Right lung (tissue), 10 donors: ENCODE measurements at places on chromosomes 3 and 15. TPM values are rescaled to one million over a fixed set of nuclear protein-coding genes. Genes with fewer than 3 reads are reported as not detected.

The MST1 gene
- 40.5 TPM for polyA plus RNA-seq

The CPN2 gene
- polyA plus RNA-seq, result not detected

The WNT5A gene
- 32.6 TPM for polyA plus RNA-seq

The FBXL22 gene
- 1.8 TPM for polyA plus RNA-seq

The PPP2R3A gene
- polyA plus RNA-seq, result 14.4 TPM

The GABRR3 gene
- not detected for polyA plus RNA-seq

The MASP1 gene
- 5.8 TPM for polyA plus RNA-seq

The GRK7 gene
- 0.17 TPM for polyA plus RNA-seq

The TPRG1 gene
- polyA plus RNA-seq, result 0.66 TPM

The CCK gene
- polyA plus RNA-seq, result 0.76 TPM

The NTRK3 gene
- 7.1 TPM for polyA plus RNA-seq

The PIK3CA gene
- polyA plus RNA-seq, result 35.3 TPM

The NRROS gene
- polyA plus RNA-seq, result 5.3 TPM

The DPPA2 gene
- not detected for polyA plus RNA-seq

The WDR93 gene
- polyA plus RNA-seq, result 2.1 TPM

The CISH gene
- 22.8 TPM for polyA plus RNA-seq

The FRMD4B gene
- polyA plus RNA-seq, result 80.2 TPM

The TM2D3 gene
- polyA plus RNA-seq, result 64.7 TPM
